ENCODE measurements at places on chromosomes 3 and 15.
A peak's percentile ranks its signal among the peaks of the same experiment; 100 is the strongest.

DNA sequence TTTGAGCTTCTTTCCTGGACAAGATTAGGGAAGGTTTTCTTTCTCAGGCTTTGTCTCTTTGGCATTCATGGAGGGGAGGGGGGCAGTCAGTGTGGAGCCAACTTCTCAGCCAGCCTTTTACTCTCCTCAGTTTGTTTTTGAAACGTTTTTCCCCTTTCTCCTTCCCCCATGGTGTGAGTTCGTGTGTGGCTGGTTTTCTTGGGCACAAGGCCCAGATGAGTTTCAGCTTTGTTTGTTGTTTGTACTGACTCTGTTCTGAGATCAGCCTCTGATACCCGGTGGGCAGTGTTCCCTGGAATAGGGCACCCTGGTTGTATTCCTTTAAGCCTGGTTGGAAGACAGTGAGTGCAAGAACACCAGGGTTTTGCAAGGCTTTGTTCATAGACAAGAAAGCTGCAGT lies 168.2 kb upstream of the RARB start:
- DNase-seq = no peak

DNA sequence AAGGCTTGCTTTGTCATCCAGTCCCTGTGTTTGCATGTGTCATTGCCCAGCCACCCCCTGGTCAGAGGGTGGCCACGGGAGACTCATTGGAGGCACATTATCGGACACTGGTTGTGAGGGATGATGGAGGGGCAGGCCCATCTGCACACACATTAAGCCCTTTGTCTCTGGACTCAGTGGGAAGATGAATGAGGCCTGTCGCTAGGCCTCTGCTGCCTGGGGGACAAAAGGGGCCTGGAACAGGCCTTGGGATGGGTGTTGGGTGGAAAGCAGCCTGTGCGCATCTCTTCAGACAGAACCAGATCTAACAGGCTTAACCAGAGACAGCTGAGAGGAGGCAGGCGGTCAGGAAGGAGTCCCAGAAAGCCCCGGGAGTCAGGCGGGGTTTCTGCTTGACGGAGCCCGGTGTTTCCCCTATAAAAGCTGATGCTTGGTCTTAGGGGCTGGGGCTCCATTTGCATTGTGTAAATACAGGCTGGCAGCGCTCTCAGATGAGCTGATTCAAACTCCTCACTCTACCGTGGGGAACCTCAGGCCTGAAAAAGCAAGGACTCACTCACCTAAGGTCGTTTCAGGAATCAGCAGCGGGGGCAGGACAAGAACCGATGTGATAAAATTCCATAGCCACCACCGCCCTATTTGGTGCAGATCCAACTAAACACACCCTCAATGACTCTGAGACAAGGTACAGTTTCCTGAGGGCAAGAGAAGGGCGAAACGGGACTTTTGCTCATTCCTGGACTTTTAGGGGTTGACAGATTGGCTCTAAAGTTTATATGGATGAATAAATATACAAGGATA lies 17.1 kb upstream of the SKIC8 start:
- no peak for DNase-seq

GRCh38 chr3:101252307-101252706 lies 68.1 kb downstream of the IMPG2 start:
- DNase-seq = no peak

GRCh38 chr15:88741671-88742070 lies 61.6 kb upstream of the ACAN start:
- DNase-seq = no peak

DNA sequence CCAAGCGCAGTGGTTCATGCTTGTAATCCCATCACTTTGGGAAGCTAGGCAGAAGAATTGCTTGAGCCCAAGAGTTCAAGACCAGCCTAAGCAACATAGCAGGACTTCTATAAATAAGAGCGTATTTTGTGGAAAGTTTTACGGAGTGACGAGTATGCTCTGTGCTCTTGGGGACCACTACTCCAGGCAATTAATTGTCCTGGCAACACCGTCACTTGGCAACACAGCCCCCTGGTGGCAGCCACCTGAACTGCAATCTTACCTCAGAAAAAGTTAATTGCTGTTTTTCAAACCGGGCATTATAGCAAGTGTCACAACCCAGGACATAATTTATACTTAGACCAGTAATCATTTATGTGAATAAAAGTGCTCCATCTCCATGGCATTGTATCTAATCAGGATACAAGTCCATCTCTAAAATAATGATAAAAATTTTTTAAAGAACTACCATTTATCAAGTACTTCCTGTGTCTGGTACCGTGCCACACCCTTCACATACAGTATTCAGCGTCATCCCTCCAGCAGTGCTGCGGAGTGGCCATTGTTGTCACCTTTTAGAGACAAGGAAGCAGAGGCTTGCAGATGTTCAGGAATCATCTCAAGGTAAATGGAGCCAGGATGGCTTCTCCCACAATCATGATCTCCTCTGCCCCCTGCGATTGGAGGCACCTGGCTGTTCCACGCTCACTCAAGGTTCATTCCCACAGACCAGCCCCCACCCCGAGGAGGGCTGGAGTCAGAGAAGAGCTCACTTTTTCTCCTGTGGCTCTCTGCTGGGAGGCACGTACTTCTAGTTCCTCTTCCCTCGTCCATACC lies 34.5 kb downstream of the PLA2G4D start:
- DNase-seq = peak; percentile 66

- DNase-seq = no peak
Observed at GRCh38 chr3:27758083-27758482, 36.0 kb upstream of the EOMES start.

DNA sequence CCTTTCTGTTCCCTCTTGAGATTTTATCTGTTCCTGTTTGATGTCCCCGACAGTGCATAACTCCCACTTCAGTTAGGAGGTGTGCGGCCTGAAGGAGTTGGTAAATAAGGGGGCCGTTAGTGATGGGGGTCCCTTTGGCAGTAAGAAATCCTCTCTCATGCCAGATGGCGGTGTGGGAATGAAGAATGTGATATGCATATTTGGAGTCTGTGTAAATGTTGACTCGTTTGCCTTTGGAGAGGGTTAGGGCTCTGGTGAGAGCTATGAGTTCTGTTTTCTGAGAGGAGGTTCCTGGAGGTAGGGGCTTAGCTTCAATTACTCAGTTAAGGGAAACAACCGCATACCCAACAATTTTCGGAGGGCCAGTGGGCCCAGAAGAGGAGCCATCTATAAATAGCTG lies 38.8 kb upstream of the RNF7 start:
- no peak for DNase-seq

- no peak for DNase-seq
Observed at GRCh38 chr3:136804141-136804540, 14.8 kb upstream of the SLC35G2 start.

DNA sequence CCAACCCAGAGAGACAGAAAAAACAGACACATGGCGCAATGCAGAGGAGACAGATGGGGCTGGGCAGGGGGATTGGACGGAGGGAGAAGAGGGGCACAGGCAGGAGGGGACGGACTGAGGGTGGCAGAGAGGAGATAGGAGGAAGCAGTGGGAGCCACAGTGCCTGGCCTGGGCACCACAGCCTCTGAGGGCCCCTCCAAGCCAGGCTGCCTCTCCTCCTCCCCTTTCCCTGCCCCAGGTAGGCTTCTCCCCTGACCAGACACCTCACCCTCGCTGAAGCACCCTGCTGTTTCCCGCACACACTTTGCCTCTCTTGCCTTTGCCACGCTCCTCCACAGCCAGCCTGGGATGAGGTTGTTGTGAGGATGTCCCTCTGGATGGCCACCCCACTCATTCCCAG lies 84.0 kb upstream of the PRR20G start:
- no peak for DNase-seq

DNA sequence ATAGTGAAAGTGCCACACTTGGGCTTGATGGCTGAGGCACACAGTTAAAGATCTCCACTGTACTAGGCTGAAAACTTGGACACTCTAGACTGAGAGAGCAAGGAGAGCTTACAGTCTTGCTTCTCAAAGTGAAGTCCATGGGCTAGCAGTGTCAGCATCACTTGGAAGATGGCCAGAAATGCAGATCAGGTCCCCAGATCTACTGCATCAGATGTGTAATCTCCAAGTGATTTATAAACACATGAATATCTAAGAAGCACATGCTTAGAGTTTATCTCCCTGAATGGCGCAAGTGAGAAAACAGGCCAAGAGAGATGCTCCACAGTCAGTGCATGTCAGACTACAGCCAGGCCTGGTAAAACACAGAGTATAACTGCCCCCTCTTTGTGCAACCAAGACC lies 308.6 kb downstream of the CLSTN2 start:
- DNase-seq = no peak

GRCh38 chr15:73333001-73333400 lies 35.8 kb downstream of the HCN4 start:
- DNase-seq = no peak

DNA sequence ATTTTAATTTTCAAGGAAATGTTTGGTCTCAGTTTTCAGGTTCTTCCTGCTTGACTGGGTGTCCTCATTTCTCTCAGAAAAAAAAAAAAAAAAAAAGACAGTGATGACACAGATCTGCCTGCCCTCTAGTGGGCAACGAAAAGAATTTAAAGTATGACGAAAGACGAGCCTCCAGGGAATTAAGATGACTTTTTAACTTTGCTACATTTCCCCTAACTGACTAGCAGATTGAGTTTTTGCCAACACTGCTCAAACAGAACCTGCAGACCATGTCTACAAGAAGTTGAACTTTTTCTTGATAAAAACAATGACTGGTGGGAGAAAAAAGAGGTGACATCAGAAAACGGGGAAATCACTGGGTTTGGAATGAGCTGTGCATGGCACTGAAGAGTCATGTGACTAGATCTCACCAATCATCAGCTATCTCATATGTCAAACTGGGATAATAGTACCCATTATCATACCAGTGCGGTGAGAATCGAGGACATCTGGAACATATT lies 40.8 kb downstream of the EOMES start:
- DNase-seq = peak; percentile 55

DNA sequence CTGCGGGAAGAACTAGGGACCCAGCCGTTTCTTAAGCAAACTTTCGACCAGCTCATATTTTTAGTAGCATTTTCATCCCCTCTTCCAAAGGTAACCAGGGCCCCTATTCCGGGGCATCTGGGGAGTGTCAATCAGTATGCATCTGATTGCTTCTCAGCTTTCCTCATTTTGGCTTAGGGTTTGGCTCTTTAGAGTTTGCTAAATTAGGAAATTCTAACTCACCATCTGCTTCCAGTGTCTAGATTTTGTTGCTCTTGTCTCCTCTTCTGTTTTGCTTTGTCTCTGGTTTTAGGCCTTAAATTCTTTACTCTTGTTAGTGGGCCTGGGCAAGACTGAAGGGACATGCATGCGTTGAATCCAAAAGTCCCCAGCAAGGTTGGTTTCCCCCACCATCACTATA lies 9.6 kb upstream of the ABTB1 start:
- no peak for DNase-seq

GRCh38 chr3:71087143-71088018 lies 496.1 kb downstream of the FOXP1 start:
- no peak for DNase-seq

DNA sequence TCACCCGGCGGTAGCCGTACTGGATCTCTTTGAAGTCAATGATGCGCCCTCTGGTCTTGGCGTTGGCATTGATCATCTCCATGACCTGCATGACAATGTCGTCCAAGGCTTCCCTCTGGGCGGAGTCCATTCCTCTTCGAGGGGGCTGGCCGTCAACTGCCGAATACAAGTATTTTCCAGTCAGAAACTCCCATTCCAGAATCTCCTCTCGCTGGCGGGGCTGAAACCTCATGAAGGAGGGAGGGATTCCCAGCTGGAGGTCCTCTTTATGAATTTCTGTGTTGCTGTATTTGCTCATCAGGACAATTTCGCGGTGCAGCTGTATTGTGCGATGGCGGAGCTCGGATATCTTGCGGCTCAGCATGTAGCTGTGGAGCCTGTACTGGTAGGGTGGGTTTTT lies 73.4 kb downstream of the CHSY1 start:
- no peak for DNase-seq

- DNase-seq = no peak
Observed at GRCh38 chr3:27724459-27725197, 2.5 kb upstream of the EOMES start.

GRCh38 chr3:111069974-111070771 lies 1.4 kb upstream of the NECTIN3 start:
- DNase-seq = no peak

DNA sequence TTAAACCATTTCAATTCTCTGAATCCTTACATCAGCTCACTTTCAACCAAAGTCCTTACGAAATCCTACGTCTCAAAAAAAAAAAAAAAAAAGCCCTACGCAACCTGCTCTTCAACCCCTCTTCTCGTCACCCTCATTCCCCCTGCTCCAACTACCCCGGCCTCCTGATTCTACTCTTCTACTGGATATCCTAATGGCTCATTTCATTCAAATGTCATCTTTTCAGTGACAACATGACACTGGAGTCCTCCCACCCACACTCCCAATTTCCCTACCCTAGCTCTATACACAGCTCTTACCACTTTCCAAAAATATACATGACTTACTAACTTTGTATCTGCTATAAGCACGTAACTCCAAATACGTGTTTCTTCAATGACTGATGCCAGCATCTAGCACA lies 11.5 kb downstream of the UBP1 start:
- no peak for DNase-seq

DNA sequence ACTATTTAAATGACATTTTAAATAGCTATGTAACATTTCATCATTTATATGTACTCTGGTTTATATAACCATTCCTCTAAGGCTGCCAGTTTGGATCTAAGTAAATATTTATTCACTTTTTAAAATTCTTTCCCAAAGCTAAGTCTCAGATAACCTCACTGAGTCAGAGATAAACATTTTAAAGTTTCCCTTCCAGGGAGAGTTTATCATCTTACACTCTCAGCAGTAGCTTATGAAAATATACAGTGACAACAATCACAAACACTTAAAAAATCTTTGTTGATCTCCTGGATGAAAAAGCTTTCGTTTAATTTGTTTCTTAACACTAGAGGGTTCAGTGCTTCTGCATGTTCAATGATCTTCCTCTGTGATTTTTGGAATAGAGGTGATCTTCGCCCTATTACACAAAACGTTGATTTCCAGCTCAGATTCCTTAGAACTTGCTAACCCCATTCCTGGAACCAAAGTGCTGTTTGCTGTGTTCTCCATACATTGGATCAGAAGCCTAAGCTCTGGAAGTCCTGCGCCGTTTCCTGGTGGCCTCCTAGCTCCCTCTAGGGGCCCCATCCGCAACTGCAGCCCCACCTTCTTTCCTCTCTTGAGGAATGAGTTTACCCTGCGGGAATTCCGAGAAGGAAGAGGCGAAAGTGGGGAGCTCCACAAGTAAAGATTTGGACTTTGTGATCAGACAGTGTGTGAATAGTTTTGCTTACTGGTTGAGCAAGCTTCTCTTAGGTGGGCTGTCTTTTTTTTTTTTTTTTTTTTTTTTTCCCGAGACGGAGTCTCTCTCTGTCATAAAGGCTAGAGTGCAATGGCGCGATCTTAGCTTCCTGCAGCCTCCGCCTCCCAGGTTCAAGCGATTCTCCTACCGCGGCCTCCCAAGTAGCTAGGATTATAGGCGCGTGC lies 29.3 kb upstream of the SACM1L start:
- DNase-seq = peak; percentile 42

DNA sequence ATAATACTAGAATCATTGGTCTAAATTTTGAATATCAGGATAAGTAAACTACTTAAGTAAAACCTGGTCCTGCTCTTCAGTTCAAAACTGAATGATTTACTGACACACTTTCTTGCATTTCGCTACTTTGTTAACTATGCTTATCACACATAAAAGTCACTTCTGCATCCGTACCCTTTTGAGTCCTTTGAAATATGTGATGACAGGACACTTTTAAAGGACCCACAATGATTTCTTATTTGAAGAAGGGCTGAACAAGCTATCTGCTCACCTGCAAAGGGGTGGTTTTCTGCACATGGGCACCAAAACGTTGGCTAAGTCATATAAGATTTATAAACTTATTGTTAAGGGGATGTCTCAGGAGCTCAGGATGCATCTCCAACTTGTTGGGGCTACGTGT lies 15.0 kb downstream of the GATM start:
- DNase-seq = no peak

- DNase-seq = no peak
Observed at GRCh38 chr3:126179825-126180476, 435 bp downstream of the ALDH1L1 start.
